ENCODE measurements at places on chromosomes 1 and 21.

DNA sequence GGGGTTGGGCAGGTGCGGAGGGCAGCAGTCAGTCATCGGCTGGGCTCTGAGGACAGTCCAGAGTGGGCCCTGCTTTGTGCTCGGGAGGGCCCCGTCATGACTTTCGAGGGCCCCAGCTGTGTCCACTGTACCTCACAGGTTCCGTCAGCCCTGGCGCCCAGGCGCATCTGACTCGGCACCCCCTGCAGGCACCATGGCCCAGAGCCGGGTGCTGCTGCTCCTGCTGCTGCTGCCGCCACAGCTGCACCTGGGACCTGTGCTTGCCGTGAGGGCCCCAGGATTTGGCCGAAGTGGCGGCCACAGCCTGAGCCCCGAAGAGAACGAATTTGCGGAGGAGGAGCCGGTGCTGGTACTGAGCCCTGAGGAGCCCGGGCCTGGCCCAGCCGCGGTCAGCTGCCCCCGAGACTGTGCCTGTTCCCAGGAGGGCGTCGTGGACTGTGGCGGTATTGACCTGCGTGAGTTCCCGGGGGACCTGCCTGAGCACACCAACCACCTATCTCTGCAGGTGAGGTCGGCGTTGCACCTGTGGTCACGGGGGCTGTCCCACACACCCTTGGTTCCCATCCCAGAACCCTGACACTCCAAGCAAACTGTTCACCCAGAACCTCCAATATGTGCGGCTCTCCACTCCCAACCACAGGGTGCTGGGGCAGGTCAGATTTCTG, 7.8 kb downstream of the PODN start:
- no peak for DNase-seq

- DNase-seq = no peak
Observed at GRCh38 chr1:174584071-174584470, 136.3 kb downstream of the GPR52 start.

- no peak for DNase-seq
Observed at GRCh38 chr1:44693900-44694299, 19.4 kb downstream of the ARMH1 start.

- DNase-seq = no peak
Observed at GRCh38 chr1:3441410-3441847, 13.0 kb upstream of the ARHGEF16 start.

DNA sequence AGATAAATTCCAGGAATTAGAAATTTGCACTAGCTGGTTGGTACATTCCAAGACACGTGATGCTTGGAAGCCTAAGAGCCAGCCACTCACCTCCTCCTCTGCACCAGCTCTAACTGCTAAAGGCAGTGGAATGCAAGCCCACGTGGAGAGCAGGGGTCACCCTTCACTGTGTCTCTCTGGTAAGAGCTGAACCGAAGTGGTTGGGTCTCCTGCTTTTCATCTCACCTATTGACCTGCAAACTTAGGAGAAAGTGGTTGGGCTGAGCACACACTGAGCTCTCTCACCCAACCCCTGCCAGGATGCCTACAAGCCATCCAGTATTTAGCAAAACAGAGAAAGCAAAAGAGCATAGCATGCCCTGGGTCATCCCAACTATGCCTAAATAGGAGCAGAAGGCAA, 19.3 kb downstream of the HAO2 start:
- DNase-seq = no peak

DNA sequence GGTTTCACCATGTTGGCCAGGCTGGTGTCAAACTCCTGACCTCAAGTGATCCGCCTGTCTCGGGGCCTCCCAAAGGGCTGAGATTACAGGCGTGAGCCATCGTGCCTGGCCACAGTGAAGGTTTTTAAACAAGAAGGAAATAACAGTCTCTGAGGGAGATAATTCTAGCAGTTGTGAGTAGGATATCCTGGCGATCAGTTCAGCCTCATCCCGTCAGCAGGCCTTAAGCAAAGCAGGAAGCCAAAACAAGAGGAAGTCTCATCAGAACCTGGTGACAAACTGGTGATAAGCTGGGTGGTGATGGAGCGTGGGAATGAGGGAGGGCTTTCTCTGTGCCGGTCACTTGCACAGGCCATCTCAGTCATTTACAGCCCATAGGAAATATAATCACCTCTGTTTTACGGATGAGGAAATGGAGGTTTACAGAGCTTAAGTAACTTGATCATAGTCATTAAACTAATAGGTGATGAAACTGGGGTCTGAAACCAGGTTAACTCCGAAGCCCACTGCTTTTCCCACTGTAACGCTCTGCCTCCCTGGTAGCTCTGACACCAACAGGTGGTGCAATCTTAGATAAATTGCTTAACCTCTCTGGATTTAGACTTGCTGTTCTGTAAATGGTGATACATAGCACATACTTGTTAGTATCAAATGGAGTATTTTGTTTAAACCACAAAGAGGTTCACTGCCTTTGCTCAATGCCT, 40.8 kb upstream of the A3GALT2 start:
- DNase-seq = no peak

All from activated T-helper 9 cell treated with anti-CD3 and anti-CD28 coated beads, Interleukin-2, amount 50 U/mL, for 16 hours (primary cell).